ENCODE measurements at places on chromosomes 3 and 15. TPM values are rescaled to one million over a fixed set of nuclear protein-coding genes. Genes with fewer than 3 reads are reported as not detected.

GRCh38 chr15:83292317-83292716 lies 7.9 kb upstream of the BNC1 start:
- DNase-seq = no peak

Gene NR1I2
- polyA plus RNA-seq = 0.21 TPM

GRCh38 chr15:90782442-90782841 lies 65.3 kb downstream of the BLM start:
- DNase-seq = no peak

- no peak for DNase-seq
Observed at GRCh38 chr15:67108122-67108961, 42.9 kb downstream of the SMAD3 start.

- no peak for DNase-seq
Observed at GRCh38 chr3:54773271-54773670, 154.6 kb downstream of the LRTM1 start.
